ENCODE measurements at places on chromosomes 11 and 22.

DNA sequence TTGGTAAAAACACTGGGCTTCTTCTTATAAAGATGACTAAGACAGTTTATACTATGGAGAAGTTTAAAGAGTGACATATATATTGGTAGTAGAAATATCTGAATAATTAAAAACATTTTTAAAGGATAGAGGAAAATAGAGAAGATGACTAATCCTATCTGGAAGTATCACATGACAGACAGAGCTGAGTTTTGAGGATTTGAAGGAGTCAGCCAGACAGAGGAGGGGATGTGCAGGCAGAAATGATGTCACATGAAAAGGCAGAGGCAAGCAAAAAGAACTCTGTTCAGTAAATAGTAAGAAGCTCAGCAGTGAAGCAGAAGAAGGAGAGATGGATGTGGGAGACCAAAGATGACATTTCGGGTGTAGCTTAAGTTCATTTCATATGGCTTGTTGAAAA is 1.6 kb downstream of the OR10A2 start:
- H3K4me3 ChIP-seq: no peak overlapping the region
- no peaks in the 10 kb centered on the region for H3K27me3 ChIP-seq
- no peak overlapping the region for H3K27ac ChIP-seq
- no peaks in the 10 kb centered on the region for H3K36me3 ChIP-seq
- H3K4me1 ChIP-seq: no peaks in the 10 kb centered on the region

DNA sequence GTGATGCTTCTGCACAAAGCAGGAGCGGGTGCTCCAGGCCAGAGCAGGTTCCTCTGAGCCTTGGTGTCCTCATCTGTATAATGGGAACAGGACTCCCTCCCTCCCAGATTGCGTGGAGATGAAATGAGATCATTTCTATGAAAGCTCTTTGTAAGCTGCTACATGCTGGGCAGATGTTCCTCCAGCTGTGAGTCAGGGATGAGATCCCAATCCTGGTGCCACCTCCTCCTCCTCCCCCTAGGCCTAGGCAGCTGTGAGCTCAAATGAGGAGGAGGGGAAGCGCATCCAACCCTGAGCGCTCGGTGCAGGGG is 7.0 kb upstream of the CABP2 start:
- no peaks in the 10 kb centered on the region for H3K27me3 ChIP-seq
- no peaks in the 10 kb centered on the region for H3K4me1 ChIP-seq
- H3K36me3 ChIP-seq: no peaks in the 10 kb centered on the region
- no peak for DNase-seq
- H3K27ac ChIP-seq: no peak overlapping the region

DNA sequence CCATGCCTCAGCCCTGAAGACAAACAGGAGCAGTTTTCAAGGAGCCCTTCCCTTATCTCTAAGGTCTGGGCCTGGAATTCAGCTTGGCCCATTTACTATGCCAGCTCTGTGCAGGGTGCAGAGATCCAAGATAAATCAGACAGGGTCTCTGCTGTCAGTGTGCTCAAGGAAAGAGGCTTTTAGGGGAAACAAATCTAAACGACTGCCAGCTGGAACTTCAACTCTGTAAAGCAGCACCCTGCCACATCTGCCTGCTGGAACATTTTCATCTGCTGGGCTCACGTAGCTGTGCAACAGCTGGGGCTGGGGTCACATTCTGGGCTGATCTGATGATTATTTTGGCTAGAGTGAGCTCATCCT is 19.8 kb upstream of the EHF start:
- H3K4me1 ChIP-seq: peaks cover 18% of the 10 kb centered on the region
- no peaks in the 10 kb centered on the region for H3K27me3 ChIP-seq
- no peak for DNase-seq
- H3K4me3 ChIP-seq: no peak overlapping the region
- H3K36me3 ChIP-seq: no peaks in the 10 kb centered on the region

DNA sequence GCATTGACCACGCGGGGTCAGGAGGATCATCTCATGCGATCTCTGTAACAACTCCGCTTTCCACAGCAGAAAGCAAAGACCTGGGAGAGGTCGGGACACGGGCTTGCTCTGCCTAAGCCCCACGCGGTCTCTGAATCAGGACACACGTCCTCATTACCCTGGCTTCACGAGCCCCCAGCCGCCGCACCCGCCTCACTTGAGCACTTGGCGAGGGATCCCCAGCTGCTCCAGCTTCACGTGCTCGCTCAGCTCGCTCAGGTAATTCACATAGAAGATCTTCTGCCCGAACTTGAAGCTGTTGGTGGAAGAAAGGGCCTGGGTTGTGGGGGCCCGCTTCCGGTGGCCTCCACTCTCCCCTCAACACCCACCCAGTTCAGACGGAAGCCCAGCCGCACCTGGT is 19.6 kb downstream of the ARHGAP1 start:
- H3K27ac ChIP-seq: no peak overlapping the region
- peaks cover 30% of the 10 kb centered on the region for H3K36me3 ChIP-seq
- DNase-seq: peak; percentile 48
- no peaks in the 10 kb centered on the region for H3K27me3 ChIP-seq
- peaks cover 20% of the 10 kb centered on the region for H3K4me1 ChIP-seq
- H3K4me3 ChIP-seq: no peak overlapping the region

GRCh38 chr22:24516301-24516737 is 21.2 kb downstream of the UPB1 start:
- H3K4me1 ChIP-seq: peaks cover 22% of the 10 kb centered on the region
- no peaks in the 10 kb centered on the region for H3K27me3 ChIP-seq
- H3K36me3 ChIP-seq: no peaks in the 10 kb centered on the region
- peak; percentile 40 for DNase-seq

DNA sequence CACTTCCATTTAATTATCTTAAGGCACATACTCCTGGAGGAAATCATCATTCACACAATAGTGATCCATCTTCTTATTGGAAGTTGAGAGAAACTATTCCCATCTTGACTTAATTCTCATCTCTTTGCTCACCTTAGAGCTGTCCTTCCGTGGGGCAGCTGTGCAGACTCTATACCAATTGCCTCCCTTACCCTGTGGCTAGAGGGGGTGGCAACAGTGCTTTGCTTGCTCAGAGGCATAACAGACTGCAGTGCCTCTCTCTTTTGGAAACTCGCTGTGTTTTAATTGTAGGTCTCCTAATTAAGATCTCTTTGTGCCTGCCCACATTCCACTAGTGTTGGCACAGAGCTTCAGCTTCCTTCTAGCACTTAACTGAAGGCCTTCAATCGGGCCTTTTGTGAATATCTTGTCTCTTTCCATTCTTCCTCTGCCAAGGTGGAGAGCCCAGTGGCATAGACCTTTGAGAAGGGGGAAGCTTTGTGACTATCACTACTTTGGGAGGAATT is 5.5 kb downstream of the KMT2A start:
- no peak for DNase-seq
- H3K4me1 ChIP-seq: peaks cover 65% of the 10 kb centered on the region
- H3K4me3 ChIP-seq: no peak overlapping the region
- H3K27me3 ChIP-seq: no peaks in the 10 kb centered on the region

DNA sequence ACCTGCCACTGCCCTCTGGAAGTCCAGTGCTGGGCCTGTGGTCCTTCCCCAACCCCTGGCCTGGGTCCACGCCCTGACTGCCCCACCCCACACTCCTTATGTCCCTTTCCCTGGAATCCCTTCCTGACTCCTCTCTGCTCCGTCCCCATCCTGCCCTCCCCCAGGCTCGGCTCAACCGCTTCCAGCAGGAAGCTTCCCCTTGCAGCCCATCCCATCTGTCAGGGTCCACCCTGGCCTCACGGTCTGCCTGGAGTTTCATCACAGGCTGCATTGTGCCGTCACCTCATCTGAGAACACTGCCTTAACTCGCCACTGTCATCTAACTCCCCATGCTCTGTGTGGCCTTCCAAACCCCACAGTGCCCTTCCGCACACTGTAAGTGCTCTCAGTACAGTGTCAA is 64.3 kb downstream of the NAT10 start:
- peaks cover 9% of the 10 kb centered on the region for H3K4me1 ChIP-seq
- no peaks in the 10 kb centered on the region for H3K36me3 ChIP-seq
- no peaks in the 10 kb centered on the region for H3K27me3 ChIP-seq
- no peak overlapping the region for H3K27ac ChIP-seq

DNA sequence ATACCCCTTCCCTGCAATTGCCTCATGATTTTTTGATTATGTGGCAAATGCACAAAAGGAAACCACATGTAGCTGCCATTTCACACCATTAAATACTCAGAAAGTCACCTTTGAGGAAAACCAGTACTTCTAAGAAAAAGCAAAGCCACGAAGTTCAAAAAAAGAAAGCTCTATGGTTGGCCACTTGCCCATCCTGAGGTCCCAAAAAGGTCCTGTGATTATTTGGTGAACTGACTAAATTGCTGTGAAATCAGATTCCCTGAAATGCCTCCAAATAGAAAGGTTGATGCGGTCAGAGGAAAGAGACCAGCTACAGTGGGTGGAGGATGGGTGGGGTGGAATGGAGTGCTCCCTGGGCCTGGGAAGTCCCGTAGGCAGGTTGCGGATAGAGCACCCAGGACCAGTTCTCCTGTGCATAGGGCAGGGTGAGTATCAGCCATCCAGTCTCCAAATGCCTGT is 26.9 kb downstream of the MRPL16 start:
- DNase-seq: no peak
- peaks cover 3% of the 10 kb centered on the region for H3K36me3 ChIP-seq
- no peak overlapping the region for H3K4me3 ChIP-seq
- no peaks in the 10 kb centered on the region for H3K27me3 ChIP-seq

DNA sequence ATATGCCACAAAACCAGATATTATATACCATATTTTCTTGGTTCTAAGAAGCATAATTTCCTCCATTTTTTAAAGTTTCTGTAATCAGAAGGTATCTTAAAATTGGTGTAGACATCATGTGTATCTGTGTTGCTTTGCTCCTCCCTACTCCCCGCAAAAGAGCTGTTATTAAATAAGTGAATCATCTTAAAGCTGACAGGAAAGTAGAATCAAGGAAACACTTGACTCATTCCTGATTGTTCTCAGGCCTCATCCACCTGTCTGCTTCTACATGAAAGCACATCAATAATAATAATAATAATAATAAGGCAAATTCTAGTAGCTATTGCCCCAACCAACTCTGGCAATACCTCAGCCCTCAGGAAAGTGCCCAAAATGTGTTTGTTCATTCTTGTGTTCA is 26.2 kb upstream of the GUCY1A2 start:
- H3K4me3 ChIP-seq: no peak overlapping the region
- no peaks in the 10 kb centered on the region for H3K36me3 ChIP-seq
- no peak for DNase-seq
- no peaks in the 10 kb centered on the region for H3K4me1 ChIP-seq

DNA sequence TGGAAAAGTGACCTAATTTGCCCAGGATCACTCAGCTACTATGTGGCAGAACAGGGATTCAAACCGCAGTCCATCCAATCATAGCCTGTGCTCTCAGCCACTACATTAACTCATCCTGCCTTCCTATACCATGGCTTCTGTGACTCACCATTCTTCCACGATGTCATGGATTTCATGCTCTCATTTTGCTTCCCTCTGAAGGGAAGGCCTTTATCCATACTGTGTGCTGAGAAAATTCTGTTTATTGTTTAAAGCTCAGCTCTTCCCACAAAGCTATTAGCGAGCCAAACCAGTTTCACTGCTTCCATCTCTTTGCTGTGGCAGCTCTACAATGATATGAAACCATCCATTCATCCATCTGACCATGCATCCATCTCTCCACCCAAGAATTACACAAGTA is 289.9 kb downstream of the TENM4 start:
- no peaks in the 10 kb centered on the region for H3K36me3 ChIP-seq
- no peak for DNase-seq
- no peak overlapping the region for H3K27ac ChIP-seq
- no peak overlapping the region for H3K4me3 ChIP-seq
- no peaks in the 10 kb centered on the region for H3K4me1 ChIP-seq
- H3K27me3 ChIP-seq: no peaks in the 10 kb centered on the region

DNA sequence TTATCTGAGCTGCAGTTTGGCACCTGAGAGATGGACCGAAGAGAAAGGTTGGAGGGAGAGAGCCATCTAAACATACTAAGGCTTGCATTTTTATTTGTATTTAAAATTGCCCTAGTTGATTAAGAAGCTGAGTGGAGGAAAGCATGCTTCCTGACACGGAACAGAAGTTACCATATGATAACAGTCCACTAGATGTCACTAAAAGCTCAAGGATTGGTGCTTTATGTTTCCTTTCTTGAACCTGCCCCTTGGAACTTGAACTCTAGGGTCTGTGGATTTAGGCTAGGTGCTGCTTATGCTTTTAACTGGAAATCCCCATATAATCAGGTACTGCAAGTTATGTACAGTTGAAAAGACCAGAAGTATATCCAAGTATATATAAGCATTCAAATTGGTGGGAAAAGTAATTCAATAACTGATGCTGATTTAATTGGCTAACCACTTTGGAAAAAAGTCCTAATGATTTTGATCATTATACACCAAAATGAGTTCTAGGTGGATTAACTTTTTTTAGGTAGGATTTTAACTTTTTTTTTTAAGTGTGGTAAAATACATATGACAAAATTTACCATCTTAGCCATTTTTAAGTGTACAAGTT is 9.5 kb downstream of the RBMXL2 start:
- DNase-seq: no peak
- H3K4me3 ChIP-seq: no peak overlapping the region
- no peak overlapping the region for H3K27ac ChIP-seq
- H3K36me3 ChIP-seq: no peaks in the 10 kb centered on the region

- H3K27ac ChIP-seq: no peak overlapping the region
- no peak overlapping the region for H3K4me3 ChIP-seq
- H3K4me1 ChIP-seq: no peaks in the 10 kb centered on the region
Observed at GRCh38 chr11:112795142-112795815, 165.9 kb upstream of the NCAM1 start.

DNA sequence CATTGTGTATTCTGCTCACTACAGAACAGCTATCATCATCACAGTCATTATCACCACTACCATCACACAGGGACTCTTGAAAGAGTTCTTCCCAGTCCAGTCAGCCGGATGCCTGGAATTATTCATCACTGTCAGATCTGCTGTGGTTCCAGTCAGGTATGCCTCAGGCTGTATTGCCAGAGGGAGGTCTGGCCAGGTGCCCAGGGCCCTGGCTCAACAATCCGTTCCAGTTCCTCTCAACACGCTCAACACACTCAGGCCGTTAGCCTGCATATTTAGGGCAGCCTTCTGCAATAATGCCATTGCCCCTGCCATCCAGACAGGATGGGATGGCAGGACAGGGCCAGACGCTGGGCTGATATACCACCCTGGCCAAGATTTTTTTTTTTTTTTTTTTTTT is 28.6 kb upstream of the RASL10A start:
- peaks cover 97% of the 10 kb centered on the region for H3K36me3 ChIP-seq
- no peaks in the 10 kb centered on the region for H3K27me3 ChIP-seq
- no peak overlapping the region for H3K4me3 ChIP-seq
- DNase-seq: peak; percentile 84
- peaks cover 16% of the 10 kb centered on the region for H3K4me1 ChIP-seq
